Activated CD4-positive, alpha-beta memory T cell treated with anti-CD3 and anti-CD28 coated beads, Interleukin-2, amount 10 ng/mL, durations not matched to agents 7 days and 5 days (primary cell): ENCODE measurements at places on chromosomes 7 and 10.

DNA sequence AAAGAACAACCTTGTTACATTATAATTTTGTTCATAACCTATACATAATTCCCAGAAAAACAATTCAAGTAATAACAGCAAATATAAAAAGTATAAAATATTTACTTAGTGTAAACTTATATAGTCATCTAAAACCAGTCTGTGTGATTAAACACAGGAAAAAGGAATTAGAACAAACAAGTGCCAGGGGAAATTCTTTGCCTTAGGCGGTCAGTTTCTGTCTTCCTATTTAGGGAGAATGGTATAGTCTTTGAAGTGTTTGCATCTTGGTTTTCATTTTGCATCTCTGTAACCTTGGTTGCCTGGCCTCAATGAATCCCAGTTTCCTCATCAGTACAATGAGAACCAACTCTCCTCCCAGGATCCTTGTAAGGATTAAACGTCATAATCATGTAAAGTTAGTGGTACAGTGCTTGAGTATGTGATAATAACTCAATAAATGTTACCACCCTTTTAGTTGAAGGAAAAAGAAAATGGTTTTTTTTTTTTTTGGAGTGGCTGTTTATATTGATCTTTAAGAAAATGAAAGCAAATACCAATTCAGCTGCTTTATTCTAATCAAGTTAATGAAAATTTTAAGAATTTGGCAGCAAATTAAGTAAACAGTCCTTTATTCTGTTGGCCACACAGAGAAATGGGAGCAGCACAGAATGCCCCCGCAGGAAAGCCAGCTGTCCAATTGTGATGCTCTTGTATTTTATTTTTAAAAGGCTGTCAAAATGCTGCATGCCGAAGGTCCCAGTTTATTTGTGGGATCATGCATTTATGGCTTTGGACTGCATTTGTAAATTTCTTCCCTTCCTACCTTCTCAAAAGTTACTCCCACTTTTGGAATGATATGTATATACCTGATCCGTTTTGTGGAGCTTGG lies 61.8 kb downstream of the SHH start:
- no peak for DNase-seq

- no peak for DNase-seq
These were observed 17.7 kb downstream of the FOXK1 start for GRCh38 chr7:4699841-4700240.

DNA sequence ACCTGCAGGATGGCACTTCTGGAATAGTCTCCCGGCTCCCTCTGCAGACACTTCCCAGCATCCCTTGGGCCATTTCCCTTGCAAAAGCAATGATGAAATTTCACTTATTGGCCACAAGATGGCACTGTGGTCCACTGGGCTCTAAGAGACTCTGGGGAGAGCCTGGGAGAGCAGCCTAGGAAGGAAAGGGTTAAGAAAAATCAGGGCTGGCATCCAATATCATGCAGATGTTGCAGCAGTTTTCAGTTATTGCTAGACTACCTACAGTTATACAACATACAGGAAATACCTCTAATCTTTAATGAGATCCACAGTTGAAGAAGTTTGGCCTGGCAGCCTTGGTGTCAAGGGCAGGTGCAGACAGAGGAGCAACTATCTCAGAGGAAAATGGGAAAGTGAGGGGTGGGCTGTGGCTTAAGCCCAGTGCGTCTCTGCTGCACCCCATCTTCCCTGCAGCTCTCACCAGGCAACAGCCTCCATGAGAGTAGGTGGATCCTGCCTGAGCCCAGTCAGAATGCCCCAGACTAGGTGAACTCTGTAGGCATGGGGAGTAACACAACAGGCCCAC lies 100.2 kb upstream of the PRSS58 start:
- DNase-seq: peak; percentile 31

GRCh38 chr7:55245271-55245723 lies 119.8 kb upstream of the LANCL2 start:
- no peak for DNase-seq

GRCh38 chr7:55508221-55509011 lies 63.9 kb downstream of the VOPP1 start:
- DNase-seq: no peak

DNA sequence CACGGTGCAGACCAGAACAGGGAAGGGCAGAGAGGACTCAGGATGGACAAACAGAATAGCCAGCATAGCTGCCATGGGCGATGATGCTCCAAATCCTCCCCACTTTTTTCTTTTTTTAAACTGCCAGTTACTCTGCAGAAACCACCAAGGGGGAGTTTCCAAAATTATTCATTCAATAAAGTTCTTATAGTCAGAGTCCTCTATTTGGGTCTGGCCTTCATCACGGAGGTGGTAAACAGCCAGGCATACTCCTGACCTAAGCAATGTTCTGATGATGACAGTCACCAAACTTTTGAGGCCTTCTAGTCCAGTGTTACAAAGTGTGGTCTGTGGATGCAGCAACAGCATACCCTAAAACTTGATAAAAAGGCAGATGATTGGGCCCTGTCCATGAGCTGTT lies 12.3 kb downstream of the RAPGEF5 start:
- no peak for DNase-seq

GRCh38 chr10:78255214-78255613 lies 221.6 kb downstream of the RPS24 start:
- no peak for DNase-seq
